ENCODE measurements at places on chromosomes 5 and 9.

- no peak for DNase-seq
Measured at GRCh38 chr9:77960356-77961153, 71.1 kb downstream of the GNAQ start.

- no peak for DNase-seq
Measured at GRCh38 chr5:172920447-172920849, 38.8 kb upstream of the RPL26L1 start.

- DNase-seq: no peak
Measured at GRCh38 chr5:58854441-58854840, 271.6 kb downstream of the RAB3C start.

DNA sequence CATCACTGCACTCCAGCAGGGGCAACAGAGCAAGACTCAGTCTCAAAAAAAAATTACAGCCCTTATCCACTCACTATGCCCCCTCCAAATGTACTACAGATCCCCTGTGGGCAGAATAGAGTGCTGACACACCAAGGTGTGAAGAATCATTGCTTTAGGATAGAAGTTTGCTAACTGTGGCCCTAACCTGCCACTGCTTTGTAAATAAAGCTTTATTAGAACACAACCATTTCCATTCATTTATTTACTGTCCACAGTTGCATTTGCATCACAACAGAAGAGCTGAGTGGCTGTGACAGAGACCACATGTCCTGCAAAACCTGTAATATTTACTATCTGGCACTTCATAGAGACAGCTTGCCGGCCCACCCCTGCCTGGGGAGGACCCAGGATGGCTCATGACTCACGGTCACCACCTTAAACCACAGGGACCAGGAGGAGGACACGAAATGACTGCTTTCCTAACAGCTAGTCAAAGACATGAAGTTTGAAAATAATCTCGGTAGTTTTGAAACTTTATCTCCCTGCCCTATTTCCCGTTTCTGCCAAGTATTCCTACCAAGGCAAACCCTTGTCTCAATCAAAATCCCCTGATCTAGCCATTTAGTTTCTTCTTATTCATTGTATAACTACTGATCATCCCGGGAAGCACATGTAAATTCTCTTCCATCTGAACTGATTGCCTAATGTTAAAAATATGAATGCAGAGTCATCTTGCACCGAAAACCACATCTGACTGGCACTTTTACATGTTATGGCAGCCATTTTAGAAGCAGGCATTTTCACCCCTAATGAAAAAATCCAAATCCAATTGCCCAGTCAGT is 206.1 kb downstream of the SLIT3 start:
- DNase-seq: no peak

- no peak for DNase-seq
Measured at GRCh38 chr9:135589596-135590485, 28.3 kb downstream of the PAEP start.

GRCh38 chr5:51194671-51195070 is 188.6 kb upstream of the ISL1 start:
- DNase-seq: no peak

- DNase-seq: no peak
Measured at GRCh38 chr5:177131019-177131320, 2.6 kb upstream of the NSD1 start.

DNA sequence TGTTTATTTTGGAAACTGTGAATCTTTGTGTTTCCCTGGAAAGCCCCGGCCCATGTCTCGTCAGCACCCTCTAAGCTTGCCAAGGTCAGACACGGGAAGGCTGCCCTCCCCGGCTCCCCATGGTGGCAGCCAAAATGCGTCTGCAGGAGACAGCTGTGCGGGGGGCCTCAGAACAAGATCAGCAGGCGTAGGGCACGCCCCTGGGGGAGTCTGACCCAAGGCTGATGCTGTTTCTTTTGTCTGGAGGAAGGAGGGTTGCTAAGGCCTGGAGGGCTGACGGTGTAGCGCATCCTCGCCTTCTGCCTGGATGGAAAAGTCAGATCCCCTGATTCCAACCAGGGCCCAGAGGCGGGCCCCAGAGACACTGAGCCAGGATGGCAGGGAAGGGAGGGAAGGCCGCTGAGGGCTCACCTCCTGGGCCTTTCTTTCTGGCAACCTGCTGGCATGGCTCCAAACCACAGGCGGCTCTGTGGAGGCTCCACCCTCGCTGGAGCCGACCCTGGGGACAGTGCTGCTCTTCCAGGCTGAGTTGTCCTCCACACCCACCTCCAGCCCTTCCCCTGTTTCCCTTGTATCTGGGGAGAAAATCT is 57.2 kb downstream of the OLFM1 start:
- DNase-seq: no peak

DNA sequence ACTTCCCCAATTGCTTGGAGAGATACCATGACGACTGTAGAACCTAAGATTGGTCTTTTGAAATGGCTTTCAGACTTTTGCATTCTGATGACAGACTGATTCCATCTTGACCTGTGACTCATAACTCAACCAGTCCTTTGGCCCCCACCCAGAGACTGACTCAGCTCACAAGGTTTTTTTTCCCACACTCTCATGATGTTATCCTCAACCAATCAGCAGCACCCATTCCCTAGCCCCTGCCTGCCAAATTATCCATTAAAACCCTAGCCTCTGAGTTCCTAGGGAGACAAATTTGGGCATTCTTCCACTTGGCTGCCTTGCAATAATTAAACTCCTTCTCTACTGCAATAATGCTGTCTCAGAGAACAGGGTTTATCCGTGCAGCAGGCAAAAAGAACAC is 1263.3 kb upstream of the CDH9 start:
- no peak for DNase-seq

GRCh38 chr5:150036513-150036912 is 36.0 kb downstream of the HMGXB3 start:
- DNase-seq: no peak

GRCh38 chr5:96973532-96974401 is 37.9 kb downstream of the LNPEP start:
- DNase-seq: no peak

- no peak for DNase-seq
Measured at GRCh38 chr5:17154211-17154996, 63.0 kb upstream of the BASP1 start.

GRCh38 chr9:115084709-115085108 is 33.2 kb downstream of the TNC start:
- DNase-seq: no peak

GRCh38 chr5:99706160-99706559 is 777.4 kb upstream of the CHD1 start:
- DNase-seq: no peak

DNA sequence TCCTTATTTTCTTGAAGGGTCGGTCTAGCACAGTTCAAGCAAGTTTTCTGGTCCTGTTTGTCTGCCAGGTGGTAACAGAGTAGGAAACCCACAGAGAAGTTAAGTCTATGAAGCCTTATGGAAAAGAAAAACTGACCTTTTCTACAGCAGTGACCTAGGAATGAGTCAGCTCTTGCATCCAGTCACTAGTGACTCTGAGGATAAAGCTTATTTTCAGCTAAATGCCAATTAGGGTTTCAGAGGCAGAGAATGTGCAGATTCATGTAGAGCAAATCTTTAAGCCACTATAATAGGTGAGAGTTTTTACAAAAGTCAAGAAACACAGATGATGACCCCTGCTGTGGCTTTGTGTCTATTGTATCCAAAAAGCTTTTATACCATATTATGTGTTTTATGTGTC is 100.7 kb downstream of the CWC27 start:
- no peak for DNase-seq

DNA sequence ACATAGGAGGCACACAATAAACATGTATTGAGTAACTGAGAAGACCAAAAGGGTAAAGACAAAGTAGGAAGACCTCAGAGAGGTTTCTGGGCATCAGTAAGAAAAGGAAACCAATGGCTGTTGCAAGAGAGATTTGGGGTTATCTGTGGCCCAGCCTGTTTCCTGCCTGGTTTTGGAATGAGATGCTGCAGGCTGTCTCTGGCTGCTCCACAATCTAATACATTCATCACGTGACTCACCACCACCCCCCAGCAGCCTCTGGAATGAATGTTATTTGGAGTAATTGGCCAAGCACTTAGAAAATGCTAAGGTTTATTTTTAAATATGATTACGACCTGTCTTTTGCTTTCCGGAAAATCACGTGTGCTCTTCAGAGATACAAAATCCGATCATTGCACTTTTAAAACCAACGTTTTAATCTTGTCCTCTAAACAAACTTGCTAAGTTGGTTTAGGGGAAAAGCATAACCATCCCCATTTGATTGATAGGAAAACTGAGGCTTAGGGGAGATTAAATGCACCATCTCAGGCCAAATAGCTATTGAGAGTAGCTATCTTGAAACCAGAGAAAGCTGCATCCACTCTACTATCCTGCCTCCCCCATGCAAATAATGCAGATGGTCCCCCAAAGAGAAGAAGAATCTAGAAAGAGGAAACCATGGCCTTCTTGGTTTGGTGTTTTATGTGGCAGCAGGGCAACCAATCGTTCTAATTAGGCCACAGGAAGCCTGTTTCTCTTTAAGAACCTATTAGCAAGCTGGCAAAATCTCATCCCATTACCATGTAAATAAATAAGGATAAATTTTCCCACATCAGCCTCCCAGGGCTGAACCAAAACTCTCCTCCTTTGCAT is 151.8 kb upstream of the ADRA1B start:
- DNase-seq: no peak

- no peak for DNase-seq
Measured at GRCh38 chr5:100860407-100860806, 42.7 kb downstream of the ST8SIA4 start.

DNA sequence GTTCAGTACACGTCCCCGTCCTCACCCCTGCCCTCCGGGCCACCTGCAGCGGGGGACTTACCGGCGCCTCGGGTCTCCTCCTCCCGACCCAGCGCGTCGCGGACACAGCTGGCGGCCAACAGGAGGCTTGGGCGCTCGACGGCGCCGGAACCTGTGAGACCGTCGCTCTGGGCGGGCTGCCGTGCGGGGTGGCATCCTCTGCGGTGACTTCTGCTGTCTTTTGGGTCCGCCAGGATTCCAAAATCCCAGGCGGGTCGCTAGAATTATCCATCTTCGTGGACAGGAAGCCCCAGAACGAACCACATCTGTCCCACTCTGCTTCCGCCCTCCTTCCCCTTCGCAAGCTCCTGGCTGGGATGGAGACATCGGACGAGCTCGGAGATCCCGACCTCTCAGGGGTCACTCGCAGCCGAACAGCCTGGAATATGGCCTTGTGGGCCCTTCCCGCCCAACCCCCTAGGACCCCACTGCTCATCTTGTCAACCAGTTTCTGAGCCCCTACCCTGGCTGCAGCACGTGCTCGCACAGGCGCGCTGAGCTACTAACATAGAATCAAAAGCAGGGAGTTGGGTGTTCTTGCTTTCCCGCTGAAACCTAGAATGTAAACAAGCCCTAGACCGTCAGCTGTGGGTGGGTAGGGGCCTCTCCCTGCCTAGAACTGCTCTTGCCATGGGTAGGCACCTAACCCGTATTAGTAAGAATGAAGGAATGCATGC is 947 bp upstream of the MARCHF3 start:
- no peak for DNase-seq

DNA sequence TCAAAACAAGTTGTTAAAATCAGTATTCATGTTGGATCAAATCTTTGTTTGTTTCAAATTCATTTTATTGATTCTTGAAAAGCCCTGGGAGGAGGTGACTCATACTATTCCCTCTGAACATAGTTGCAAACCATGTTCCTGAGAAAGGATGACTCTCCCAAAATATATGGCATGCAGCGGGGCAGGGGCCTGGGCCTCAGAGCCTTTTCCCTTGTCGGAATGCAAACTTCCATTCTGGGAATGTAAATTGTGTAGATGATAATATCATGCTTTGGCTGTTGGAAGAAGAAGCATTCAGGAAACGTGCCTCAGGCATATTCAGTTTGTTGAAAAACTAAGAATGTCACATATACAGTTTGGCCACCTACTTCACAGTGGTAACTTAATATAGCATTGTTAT is 242.0 kb downstream of the AUH start:
- DNase-seq: no peak

DNA sequence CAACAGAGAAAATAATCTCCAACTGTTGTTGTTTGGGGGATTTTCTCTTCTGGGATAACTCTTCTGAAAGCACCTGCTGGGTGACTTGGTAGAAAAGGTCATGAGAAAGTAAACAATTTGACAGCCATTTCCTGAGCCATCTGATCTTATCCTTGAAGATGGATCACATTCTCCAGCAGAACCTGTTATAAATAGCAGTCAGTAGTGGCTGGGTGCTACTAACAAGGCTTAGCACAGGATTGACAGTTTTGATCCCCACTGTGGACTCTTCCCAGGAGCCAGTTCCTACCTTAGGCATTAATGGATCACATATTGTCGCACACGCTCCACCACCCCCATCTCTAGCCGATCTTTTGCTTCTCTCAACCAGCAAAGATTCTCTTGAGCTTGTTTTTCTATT is 220.2 kb downstream of the PLK2 start:
- no peak for DNase-seq

GRCh38 chr5:127933348-127933747 is 150.2 kb upstream of the SLC12A2 start:
- DNase-seq: no peak

- DNase-seq: no peak
Measured at GRCh38 chr5:109354761-109355160, 55.0 kb downstream of the PJA2 start.

DNA sequence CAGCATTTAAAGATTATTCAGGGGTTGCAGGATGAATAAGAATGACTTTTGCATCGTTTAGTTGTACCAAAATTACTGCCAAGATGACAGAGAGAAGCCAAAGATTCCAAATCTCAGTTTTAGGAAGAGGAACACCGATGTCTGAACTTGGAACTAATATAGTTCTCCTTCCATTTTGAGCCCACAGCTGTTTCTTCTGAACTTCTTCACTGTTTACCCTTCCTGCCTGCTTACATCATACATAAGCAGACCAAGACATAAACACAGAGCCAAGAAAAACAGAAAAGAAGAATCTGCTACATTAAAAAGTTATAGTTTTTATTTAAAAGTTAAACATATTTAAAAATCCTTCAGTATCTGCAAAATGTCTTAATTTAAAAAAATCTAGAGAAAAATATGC is 146.9 kb upstream of the RAPGEF1 start:
- DNase-seq: no peak

- DNase-seq: no peak
Measured at GRCh38 chr5:170104299-170104698, 1.4 kb upstream of the FOXI1 start.
